ENCODE measurements at places on chromosomes 3 and 15.

DNA sequence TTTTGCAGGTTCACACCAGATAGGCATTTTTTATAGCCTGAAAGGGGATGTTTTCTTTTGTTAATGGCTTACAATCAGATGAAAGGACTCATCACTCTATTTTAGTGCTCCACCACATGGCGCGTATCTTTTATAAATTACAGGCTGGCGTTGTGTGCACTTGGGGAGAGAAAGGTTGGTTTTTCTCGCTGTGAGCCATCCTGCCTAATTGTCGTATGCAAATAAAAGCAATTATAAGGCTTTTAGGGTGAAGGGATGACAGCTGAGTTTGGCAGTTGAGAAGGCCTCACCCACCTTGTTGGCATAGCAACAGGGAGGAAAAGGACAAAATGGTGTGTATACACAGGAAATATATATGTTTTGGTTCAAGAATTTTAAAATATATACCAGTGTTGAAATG is 268.0 kb downstream of the NR2F2 start:
- no peak for DNase-seq

DNA sequence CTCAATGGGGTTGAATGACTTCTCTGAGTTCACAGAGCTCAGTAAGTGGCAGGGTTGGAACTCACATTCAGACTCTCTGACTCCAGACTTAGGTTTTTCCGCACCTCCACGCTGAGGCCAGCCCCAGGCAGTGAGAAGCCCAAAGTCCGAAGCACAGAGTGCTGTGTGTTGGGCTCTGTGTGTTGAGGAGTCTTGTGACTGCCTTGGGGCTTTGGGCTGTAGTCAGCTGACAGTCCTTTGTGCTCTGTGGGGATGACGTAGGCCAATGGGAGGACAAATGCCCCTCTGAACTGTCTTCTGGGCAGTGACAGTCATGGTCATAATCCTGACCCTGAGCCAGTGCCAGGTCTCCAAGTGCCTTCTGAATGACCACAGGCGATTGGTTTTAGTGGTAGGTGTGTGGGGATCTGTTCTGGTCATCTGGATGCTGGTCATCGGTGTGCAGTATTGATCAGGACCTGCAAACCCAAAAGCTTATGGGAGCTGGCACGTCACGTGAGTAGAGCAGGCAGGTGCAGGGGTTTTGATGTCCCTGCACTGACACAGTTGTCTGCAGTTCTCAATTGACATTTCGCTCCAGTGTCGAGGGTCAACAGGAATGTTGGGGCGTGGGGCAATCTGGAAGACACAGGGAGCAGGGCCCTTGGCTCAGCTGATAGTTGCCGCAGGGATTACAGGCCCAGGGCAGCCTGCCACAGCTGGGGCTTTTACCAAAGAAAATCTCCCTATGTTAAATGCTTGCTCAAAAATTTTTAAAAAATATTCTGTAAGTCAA is 45.3 kb downstream of the CAPN3 start:
- DNase-seq, result no peak

- peak; percentile 19 for DNase-seq
Measured at GRCh38 chr3:70606018-70606417, 293.6 kb upstream of the MDFIC2 start.

DNA sequence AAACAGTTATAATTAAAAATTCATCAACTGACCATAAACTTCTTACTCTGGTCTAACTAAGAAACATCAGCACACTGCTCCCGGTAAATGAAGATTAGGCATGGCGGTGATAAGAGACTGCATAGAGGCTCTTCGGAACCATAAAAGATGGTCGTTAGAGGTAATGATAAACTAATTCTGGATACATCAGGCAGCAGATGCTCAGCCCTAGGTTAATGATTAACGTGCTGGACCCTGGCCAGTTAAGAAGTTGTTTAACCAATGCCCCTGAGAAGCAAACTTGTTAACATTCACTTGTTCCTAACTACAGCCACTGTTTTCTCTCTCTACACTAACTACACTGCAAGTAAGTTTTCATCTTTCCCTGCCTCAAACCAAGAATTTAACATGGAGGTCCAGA is 111.5 kb downstream of the PDZRN3 start:
- DNase-seq, result no peak

DNA sequence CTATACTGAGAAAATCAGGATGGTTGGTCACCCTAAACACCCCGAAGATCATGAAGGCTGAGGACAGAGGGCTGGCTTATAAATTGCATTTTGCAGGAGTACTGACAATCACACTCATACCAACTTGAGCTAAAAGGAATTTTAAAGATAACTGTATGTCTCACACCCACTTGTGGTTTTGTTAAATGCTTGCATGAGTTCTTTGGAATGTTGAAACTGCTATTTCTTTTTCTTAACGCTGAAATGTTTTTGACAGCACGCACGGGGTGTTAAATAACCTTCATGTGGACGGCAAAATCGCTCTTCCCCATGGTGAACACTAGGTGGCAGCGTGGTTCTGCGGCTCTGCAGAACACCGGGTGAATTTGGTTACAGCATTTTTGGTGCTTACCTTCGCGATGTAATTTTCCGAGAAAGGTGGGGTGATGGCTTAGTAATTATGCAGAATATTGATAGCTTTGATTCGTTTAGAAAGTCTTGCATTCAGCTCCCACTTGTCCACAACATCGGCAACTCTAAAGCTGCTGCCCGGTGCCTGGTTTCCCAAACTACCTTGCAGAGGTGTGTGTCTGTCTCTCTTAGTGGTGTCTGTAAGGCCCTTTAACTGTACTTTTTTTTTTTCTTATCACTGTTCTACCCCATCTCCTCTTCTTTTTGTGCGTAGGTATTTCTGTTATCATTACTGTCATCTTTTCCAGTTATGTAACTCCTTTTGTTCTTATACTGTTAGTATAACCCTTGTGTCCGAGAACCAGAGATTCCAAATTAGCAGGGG is 51.7 kb downstream of the ARNT2 start:
- peak; percentile 96 for DNase-seq

DNA sequence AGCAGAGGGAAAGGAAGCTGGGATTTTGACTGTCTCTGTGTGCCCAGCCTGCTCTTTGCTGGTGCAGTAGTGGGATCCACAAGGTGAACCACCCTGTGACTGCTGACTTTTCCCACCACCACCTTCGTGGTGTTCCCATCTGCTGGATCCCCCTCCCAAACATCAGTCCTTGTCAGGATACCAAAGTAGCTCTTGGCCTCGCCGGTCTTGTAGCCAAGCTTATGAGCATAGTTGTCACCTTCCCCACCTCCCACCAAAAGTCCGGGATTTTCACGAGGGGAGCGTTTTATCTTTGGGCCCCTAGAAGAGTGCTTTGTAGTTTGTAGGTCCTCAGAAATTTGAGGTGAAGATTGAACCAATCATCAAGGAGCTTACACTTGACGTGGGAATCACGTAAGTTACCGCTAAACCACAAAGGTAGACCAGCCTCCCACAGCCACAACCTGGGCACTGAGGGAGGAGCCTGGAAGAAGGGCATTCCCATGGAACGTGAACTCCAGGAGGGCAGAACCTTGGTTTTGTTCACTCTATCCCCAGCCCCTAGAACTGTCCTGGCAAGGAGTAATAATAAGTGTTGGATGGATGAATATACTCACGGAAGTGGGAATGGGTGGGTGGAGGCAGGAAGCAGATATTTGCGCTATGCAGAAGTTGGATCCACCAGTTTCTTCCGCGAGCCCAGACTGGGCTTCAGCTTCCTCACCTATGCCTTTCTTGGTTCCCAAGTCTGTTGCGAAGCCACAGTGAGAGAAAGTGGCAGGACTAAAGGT is 814 bp upstream of the TEX264 start:
- DNase-seq, result no peak

DNA sequence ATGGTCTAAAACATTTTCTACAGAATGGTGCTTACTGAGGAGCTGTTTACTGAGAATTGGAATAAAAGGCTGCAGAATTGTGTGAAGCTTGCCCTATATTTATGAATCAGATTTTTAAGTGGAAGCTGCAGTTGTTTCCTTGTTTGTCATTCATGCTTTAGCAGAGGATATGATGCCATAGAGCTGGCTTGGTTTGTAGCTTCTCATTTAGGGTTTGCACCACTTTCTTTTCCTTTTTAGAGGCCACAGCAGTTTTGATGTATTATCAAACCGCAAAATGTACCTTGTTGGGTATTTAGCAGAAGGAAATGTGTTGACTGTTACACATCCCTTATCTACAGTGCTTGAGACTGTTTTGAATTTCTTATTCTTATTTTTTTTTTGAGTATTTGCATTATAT is 66.2 kb downstream of the RASA2 start:
- DNase-seq, result no peak

DNA sequence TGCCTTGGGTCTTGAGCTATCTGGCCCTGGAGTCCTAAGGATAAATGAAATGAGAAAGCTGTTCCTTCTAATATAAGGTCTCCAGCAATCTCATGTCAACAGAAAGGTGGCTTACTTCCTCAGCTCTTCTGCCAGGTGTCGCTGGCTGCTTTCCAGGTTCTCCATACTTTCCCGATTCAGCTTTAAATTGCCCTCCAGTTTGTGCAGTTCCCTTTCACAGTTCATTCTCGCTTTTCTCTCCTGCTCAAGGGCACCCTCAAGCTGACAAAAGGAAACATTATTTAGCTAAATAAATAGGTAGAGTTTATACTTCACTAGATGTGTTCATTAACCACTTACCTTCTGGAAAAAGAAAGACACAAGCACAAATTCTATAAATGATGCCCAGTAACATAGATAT is 73.0 kb downstream of the MYH15 start:
- DNase-seq, result no peak

DNA sequence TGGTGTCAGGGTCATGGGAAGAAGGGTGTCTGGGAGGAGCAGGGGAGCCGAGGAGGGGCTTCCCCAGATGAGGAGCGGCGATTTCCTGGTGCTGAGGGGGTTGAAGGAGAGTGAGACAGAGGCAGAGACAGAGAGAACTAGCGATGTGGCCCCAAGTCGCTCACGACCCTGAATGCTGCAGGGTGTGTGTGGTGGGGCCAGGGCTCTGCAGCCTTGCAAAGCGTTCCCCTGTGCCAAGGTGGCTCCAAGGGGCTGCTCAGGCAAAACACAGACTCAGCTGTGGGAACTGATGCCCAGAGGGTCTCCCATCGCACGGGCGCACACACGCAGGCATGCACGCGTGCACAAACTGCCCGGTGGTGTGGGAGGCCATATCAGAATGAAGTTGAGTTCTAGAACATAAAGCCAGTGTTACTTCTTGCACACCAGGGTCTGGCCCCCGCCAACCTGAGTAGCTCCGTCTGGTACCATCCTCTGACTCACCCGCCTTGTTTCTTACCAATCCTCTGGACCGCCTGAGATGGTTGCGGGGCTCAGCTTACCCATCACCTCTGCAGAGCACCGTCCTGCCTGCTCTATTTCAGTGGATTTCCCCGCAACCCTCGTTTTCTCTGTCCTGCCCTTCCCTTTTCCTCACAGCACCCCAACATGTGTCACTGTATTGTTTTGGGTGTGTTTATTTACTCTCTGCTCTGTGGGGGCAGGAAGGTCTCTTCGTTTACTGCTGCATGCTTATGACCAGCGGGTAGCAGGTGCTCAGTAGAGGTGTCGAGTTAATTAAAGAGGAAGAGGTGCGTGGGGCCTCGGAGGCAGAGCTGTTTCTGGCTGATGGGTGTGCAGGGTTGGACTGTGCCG is 4.5 kb downstream of the MELTF start:
- no peak for DNase-seq

DNA sequence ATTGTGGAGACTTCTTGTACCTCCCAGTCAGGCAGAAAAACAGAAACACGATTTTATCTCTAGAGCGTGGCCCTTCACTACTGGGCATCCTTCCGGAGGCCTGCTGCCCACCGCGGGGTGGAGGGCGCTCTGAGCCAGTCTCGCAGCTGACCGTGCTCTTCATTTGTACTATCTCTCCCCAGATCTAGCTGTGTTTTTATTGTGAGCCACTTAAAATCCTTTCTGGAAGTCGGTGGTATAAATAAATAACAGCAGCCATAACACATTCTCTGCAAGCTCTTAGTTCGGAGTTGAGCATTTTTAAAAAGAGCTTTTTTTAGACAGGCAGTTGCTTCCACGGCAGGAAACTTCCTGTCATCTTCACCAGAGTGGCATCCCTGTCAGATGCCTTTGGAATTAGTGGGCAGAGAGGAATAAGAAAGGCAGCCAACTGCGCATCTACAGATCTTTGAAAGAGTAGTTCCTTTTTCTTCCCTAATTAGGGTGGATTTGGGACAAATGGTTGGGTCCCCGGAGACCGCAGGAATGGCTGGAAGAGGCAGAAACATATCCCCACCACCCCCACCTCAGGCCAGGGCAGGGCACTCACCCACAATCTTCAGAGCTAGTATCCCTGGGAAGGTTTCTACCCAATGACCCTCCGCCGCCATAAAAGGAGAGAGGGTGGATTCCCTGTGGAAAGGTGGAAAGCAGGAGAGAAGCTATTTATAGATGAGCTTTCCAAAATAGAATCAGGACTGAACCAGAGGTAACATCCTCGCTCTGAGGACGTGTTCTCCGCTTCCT is 91.1 kb downstream of the TOP2B start:
- DNase-seq, result peak; percentile 99

GRCh38 chr3:152839511-152839910 is 4.6 kb downstream of the P2RY1 start:
- no peak for DNase-seq

DNA sequence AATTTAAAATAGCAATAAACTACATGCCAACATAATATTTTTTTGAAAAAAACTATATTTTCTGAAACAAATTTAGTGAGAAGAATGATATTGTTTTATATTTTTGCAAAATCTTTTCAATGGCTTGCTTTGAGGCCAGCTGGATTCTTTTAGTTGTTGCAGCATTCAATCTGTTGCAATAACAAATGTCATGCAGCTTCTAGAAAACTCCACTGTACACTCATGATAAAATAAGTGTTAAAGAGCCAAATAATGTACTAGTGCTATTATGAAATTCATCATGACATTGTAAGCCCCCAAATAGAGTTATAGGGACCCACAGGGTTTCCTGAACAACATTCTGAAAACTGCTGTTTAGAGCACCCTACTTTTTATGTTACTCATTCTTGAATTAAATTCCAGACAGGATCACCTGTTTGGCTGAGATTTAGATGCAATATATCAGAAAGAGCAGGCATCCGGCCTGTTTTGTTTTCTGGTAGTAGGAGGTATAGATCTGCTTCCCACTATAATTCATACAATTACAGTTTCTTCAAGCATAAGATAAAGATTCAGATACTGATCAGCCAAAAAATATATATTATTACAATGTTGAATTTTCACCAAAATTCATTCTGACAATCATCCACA is 703.0 kb upstream of the ZNF385D start:
- DNase-seq, result no peak

DNA sequence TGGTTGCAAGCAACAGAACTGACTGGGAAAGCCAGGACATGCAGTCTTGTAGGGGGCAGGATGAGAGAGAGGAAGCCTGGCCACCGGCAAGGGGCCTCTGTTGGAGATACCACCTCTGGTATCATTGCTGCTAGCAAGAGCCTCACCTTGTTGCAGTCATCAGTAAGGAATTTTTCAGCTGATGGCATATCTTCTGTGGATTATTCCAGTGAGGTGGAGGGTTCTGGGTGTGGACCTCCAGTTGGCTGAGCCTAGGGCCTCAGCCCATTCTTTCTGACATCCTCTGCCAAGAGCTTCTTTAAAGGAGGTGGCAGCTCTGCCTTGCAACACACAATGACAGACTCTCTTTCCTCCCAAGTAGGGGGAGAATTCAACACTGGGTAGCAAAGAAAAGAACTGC is 128.9 kb downstream of the AQP9 start:
- DNase-seq, result no peak

Measured in fibroblast of skin of back (primary cell).